ENCODE measurements at places on chromosomes 16 and 17.

- no peak for DNase-seq
Observed at GRCh38 chr17:75020331-75021110, 8.1 kb downstream of the MRPL58 start.

DNA sequence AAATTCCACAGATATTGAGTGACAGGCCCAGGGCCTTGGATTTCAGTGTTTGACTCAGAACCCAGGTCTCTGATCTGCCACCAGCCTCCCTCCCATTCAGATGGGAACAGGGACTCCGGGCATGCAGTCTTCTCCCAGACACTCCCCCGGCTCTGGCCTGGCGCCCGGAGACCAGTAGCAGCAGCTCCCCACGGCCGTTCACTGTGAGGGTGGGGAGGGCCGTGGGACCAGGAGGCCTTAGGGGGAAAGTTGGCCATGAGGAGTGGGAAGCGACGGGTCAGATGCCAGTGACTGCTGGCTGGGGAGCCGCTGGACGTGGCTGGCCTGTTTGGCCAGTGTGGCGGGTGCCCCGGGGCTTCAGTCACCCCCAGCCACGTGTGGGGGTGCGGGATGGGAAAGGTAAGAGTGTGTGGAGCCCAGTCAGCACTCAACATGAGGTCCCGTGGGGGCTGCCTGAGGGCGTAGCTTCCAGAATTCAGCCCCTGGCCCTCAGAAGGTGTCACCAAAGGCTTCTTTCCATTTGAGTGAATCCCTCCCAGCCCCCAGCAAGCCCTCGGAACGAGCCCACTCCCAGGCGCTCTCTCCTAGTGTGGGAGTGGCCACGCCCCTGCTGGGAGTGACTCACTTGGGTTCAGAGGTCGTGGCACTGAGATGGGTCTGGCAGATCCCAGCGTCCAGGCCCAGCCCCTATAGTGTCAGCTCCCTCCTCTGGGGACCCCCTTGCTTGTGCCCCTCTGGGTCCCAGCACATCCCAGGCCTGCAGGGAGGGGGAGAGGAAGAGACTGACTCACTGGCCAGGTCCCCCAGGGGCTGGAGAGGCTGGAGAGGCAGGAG lies 309.4 kb downstream of the SEC14L1 start:
- DNase-seq, result no peak

DNA sequence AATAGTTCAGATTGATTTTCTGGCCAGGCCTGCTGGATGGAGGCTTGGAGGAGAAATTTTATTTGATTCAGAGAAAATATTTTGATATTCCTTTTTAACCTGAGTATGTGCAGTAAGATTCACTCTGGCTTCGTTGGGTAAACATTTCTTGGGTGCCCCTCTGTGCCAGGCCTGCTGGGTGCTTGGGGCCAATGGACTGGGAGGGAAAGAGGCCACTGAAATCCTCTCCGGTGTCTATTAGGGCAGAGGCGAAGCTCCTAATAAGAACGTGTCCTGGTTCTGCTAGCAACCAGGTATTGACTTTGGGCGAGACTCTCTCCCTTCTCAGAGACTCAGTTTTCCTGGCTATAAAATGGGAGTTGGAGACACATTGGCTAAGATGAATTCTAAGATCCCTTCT lies 122.5 kb downstream of the CYLD start:
- DNase-seq, result no peak

DNA sequence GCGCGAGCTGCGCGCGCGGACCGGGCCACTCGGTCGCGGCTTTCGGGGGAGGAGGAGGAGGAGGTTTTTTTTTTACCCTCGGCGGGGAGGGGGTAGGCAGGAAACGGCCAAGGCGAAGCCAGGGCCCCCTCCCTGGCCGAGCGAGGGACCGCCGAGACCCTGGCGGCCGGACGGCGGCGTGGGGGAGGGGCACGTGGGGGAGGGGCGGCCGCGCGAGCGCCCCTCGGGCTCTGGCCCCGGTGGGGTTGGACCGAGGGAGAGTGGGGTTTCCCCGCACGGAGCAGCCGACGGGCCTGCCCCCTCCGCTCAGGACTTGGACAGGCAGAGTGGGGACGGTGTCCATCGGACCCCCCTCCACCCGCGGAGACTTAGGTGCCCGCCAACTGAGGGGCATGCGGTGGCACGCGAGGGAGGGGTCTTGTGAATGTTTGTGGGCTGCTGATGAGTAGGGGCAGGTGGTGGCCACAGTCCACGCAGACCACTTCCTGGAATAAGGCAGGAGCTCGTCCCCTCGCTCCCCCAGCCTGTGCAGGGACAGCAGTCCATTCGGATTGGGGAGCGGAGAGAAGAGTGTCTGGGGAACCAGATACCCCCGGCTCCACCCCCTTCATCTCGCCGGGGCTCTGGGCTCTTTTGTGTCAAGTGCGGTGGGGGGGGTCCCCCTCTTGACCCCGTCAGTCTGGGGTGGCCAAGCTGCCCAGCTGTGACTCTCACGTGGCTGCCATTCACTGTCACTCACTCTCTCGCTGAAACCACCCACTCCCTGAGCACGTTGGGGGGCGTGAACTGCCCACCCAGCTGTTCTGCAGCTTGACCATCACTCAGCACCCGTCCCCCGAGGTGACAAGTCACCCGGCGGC lies 3.0 kb upstream of the CHD3 start:
- DNase-seq, result no peak

GRCh38 chr16:66426112-66427035 lies 721 bp upstream of the BEAN1 start:
- DNase-seq, result no peak

- DNase-seq, result no peak
Observed at GRCh38 chr16:89712274-89712781, 8.4 kb downstream of the VPS9D1 start.

DNA sequence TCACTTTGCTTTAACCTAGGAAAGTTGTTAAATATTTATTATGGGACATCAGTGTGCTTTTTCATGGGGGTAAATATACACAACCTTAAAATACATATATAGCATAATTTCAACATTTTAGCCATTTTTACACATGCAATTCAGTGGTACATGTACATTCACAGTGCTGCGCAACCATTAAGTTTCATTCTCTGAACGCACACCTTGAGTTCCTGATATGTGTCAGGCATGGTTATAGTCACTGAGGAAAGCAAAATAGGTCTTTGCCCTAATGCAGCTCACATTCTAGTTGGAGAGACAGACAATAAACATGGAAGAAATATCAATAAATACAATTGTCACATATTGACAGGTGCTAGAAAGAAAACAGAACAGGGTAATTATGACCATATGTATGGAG lies 12.8 kb upstream of the CNEP1R1 start:
- DNase-seq, result no peak

DNA sequence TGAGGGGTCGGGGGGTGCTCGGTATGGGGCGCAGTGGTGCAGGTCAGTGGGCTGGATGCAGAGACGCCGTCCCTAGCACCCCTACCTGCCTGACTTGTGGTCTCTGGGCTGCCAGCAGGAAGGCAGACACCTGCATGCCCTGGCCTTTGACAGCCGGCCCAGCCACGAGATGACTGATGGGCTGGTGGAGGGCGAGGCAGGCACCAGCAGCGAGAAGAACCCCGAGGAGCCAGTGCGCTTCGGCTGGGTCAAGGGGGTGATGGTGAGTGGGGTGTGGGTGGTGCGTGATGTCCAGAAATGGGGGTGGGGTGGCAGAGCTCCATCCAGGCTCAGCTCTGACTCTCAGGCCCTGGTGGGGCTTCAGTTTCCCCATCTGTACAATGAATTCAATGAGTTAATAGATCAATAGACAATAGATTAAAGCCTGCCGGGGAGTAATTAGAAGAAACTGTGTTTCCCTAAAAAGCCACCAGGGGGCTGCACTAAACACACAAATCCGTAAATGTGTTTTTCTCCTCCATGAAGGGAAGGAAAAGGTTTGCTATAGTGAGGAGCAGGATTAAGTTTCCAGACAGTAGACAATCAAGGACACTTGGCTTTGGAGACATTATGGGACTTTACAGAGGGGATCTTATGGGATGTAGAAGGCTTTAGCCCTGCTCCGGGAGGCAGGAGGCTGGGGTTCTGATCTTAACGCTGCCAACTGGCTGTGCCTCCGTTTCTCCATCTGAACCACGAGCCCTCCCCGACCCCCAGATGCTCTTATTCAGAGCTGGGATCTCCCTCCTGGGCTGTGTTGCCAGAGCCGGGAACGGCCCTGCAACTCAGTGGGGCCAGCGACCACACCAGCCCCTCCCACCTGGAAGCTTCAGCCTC lies 2.2 kb downstream of the SLC12A3 start:
- DNase-seq, result peak; percentile 7

DNA sequence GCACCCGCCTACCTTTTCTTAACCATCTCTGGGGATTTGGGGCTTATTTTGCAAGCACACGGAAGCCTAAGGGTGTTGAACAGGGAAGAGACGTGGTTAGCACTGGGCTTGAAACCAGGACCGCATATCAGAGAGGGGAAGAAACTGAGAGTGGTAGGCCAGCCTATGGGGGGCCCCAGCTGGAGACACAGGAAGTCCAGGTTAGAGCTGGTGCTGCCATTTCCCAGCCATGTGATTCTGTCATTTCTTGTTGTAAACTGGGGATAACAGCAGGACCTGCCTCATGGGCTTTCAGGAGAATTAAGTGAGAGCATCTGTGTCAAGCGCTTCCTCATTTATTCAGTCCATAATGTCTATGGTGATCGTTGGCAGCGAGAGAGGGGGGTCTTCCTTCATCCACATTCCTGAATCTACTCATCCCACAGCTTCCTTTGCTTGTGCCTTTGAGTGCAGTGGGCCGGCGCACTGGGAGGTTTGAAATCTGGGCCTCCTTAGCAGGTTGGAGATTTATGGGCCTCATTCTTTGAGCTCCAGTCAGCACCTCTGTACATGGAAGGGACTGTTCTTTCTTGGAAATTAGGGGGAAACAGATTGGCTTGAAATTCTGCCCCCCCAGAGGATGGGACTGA lies 20.1 kb downstream of the NKD1 start:
- DNase-seq, result no peak

GRCh38 chr16:70746040-70746707 lies 54.8 kb downstream of the VAC14 start:
- DNase-seq, result no peak

- no peak for DNase-seq
Observed at GRCh38 chr16:17757808-17758207, 287.0 kb upstream of the XYLT1 start.

DNA sequence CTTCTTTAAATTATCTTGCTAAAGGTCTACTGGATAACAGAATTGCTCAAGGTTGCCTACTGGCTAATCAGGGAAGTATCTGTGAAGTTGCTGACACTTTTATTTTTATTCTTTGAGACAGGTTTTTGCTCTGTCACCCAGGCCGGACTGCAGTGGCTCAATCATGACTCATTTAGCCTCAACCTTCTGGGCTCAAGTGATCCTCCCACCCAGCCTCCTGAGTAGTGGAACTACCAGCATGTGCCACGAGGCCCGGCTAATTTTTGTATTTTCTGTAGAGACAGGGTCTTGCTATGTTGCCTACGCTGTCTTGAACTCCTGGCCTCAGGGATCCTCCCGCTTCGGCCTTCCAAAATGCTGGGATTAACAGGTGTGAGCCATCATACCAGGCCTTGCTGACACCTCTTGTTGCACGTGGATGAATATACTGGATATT lies 43.1 kb downstream of the GLG1 start:
- DNase-seq, result no peak

DNA sequence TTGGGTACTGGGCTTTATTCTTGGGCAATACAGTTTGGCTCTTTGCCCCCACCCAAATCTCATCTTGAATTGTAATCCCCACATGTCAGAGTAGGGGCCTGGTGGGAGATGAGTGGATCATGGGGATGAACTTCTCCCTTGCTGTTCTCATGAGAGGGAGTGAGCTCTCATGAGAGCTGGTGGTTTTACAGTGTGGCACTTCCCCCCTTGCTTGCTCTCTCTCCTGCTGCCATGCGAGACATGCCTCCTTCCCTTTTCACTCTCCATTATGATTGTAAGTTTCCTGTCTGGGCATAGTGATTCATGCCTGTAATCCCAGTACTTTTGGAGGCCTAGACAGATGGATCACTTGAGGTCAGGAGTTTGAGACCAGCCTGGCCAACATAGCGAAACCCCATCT lies 18.1 kb upstream of the CNEP1R1 start:
- DNase-seq, result no peak

GRCh38 chr16:2450535-2450934 lies 9.4 kb upstream of the TEDC2 start:
- DNase-seq, result no peak

DNA sequence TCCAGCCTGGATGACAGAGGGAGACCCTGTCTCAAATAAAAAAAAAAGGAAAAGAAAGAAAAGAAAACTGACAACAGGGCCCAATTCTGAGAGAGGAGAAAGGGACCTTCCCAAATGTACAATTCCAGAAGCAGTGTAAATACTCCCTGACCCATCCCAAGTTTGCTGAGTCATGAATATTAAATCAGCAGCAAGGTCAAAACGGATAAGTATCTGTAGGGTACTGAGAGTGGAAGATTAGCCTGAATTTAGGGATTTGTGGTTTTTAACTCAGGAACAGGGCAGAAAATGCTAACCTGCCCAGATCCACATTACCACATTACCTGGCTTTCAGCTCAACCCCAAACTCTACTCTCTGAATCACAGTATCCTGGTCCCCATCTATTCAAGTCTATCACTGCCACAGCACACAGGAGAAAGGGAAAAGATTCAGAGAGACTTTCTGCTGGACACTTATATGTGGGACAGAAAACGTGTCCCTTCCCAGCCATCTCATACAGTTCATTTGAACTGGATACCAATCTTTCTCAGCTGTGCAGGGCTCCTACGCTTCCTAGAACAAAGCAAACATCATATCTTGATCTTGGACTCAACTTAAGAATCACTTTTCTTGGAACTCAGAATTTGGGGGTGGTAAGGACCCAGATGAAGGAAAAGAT lies 2.9 kb downstream of the FXR2 start:
- DNase-seq, result no peak

GRCh38 chr17:60641810-60642220 lies 35.8 kb upstream of the BCAS3 start:
- DNase-seq, result peak; percentile 80

- DNase-seq, result no peak
Observed at GRCh38 chr17:3440451-3440850, 6.8 kb upstream of the OR1E2 start.

DNA sequence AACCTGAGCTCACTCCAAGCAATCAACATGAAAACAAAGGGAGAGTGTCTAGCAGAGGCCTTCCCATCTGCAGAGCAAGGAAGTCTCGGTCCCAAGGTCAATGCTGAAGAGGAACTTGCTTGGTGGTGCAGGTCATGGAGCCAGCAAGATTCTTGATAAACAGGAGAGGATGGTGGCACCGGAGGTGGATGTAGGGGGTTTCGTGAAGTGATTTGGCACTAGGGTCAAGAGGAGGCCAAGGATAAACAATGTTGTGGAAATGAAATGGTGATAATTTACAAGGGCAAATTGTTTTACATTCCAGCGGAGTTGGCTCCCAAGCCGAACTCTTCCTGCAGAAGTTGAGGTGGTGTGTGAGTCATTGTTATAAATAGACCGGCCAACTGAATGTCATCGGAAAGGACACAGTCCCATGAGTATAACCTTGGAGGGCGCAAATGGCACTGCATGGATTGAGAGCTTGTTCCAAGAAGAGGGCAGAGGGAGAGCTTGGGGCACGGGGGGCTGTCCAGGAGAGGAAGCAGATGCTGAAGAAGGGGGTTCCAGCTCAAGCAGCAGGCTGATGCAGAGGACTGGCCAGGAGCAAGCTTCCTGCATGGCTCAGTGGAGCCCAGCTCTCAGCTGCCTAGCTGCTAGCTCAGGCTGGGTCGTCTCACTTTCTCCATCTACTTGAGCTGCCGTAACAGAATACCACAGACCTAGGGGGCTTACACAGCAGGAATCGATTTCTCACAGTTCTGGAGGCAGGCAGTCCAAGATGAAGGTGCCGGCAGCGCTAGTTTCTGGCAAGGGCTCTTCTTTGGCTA lies 136.6 kb downstream of the COPRS start:
- DNase-seq, result no peak

Measured in NCI-H1930 (cell line).